ENCODE measurements at places on chromosomes 12 and 14. TPM values are rescaled to one million over a fixed set of nuclear protein-coding genes. Genes with fewer than 3 reads are reported as not detected.
A peak's percentile ranks its signal among the peaks of the same experiment; 100 is the strongest.

The RALGAPA1 gene
- polyA plus RNA-seq: 31.2 TPM

DNA sequence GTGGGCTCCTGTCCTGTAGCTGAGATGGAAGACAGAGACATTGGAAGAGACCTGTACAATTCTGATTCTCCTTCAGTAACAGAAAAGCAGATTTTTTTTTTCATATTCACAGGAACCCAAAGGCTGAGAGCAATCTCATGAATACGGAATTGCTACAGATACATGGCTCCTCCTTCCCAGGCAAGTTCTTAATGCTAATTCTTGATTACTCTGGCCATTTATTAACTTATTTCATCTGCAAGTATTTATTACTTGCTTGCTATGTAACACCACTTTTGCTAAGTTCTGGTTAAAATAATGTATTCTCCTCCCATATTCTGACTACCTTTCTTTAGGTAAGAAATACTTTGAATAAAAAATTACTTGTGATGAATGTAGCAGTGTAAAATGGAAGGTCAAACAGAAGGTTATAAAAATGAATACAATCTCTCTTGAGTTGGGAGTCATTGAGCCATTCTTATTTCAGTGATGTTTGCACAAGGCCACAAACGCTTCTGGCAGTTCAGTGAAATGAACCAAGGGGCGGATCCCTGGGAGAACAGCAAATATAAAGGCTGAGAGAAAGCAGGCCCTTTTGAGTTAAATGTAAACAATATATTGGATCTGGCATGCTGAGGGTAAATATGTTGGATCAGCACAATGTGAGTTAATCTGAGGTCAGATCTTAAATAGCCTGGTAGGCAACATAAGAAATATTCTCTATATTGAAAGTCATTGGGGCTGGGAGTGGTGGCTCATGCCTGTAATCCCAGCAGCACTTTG lies 37.6 kb downstream of the MUCL1 start:
- no peaks in the 10 kb centered on the region for H3K36me3 ChIP-seq
- no peak overlapping the region for H3K27ac ChIP-seq
- no peaks in the 10 kb centered on the region for H3K27me3 ChIP-seq
- no peaks in the 10 kb centered on the region for H3K4me1 ChIP-seq
- DNase-seq: no peak
- no peak overlapping the region for H3K4me3 ChIP-seq

The ESPL1 gene
- polyA plus RNA-seq: not detected

DNA sequence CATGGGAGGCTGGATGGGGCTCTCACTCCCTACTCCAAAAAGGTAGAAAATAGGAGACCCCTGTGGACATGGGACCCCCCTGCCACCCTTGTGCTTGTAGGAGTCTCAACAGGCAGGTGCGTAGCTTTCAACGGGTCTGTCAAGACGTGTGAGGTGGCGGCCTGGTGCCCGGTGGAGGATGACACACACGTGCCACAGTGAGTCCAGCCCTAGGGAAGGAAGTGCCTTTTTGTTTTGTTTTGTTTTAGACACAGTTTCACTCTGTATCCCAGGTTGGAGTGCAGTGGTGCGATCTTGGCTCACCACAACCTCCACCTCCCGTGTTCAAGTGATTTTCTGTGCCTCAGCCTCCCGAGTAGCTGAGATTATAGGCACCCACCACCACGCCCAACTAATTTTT lies 12.9 kb downstream of the P2RX4 start:
- H3K27me3 ChIP-seq: no peaks in the 10 kb centered on the region
- no peak for DNase-seq
- H3K4me1 ChIP-seq: peaks cover 25% of the 10 kb centered on the region

DNA sequence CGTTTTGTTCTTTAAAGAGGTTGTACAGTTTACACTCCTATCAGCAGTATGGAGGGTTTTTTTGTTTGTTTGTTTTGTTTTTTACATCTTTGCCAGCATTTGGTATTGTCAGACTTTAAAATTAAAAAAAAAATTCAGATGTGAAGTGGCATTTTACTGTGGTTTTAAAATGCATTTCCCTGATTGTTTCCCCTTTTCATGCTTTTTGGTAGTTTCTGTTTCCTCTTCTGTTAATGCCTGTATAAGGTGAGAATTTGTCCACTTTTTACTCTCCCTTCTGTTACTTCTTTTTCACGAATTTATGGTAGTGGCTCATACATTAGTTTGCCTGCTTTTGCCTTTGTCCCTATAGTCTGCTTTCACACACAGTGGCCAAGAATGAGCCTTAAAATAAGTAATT lies 36.6 kb downstream of the MNAT1 start:
- peaks cover 12% of the 10 kb centered on the region for H3K4me1 ChIP-seq
- H3K4me3 ChIP-seq: no peak overlapping the region
- H3K27ac ChIP-seq: no peak overlapping the region
- DNase-seq: no peak

- H3K4me3 ChIP-seq: no peak overlapping the region
- H3K27me3 ChIP-seq: peaks cover 8% of the 10 kb centered on the region
- peaks cover 4% of the 10 kb centered on the region for H3K4me1 ChIP-seq
- H3K27ac ChIP-seq: no peak overlapping the region
Observed at GRCh38 chr12:52063981-52064649, 5.7 kb upstream of the ATG101 start.

- no peak overlapping the region for H3K4me3 ChIP-seq
- DNase-seq: no peak
- no peak overlapping the region for H3K27ac ChIP-seq
- no peaks in the 10 kb centered on the region for H3K36me3 ChIP-seq
Observed at GRCh38 chr14:95173518-95173917, 16.2 kb upstream of the DICER1 start.

GRCh38 chr12:65825507-65826352 lies 1.4 kb downstream of the HMGA2 start:
- H3K27ac ChIP-seq: no peak overlapping the region
- peaks cover 40% of the 10 kb centered on the region for H3K27me3 ChIP-seq
- peaks cover 4% of the 10 kb centered on the region for H3K36me3 ChIP-seq
- DNase-seq: no peak
- peaks cover 31% of the 10 kb centered on the region for H3K4me1 ChIP-seq

The TSPAN19 gene
- not detected for polyA plus RNA-seq

DNA sequence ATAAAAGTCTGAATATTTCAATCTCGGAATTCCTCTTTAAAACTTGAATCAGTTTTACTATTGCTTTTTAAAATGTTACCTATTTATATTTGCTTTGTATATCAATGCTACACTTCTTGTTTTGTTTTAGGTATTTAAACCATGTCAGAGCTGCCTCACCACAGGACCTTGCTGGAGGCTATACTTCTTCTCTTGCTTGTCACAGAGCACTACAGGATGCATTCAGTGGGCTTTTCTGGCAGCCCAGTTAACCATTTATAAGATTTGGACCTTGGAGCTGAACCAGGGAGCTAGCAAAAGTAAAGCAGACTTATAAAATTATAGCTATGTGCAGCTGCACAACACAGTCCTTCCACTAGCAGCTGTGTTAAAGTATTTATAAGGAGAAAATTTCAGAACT lies 12.8 kb downstream of the TRMT5 start:
- H3K36me3 ChIP-seq: peaks cover 8% of the 10 kb centered on the region
- no peak overlapping the region for H3K27ac ChIP-seq
- H3K27me3 ChIP-seq: peaks cover 3% of the 10 kb centered on the region

The MMP17 gene
- not detected for polyA plus RNA-seq

The RGS6 gene
- polyA plus RNA-seq: 0.34 TPM

The DACT1 gene
- not detected for polyA plus RNA-seq

The GARIN6 gene
- not detected for polyA plus RNA-seq

The PRKAG1 gene
- polyA plus RNA-seq: 58.5 TPM

DNA sequence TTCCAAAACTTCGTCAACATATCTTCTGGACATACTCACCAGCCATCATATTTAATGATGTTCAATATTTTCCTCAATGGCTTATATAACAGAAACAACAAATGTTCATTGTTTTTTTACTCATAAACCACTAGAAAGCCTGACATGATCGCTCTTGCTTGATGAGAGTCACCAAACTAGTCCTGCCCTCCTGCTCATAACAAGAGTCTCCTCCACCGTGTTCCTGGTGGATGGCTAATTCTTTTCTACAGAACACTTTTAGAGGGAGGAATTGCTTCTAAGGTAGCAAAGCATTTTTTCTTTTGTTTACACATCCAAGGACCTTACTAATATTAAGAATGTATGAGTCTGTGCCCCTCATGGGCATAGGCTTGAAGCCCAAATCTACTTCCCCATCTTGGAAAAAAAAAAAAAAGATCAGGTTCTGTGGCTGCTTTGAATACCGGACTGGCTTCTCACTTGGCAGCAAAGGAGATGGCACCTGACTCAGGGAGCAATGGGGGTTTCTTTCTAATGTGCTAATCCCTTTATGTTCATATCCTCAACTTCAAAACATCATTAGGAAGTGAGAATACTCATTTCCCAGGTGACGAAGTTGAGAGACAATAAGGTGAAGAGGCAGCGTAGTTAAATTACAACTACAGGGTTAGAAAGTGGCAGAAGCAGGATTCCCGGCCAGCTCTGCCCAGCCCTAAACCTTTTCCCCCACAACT lies 188.8 kb downstream of the EPS8 start:
- no peak overlapping the region for H3K4me3 ChIP-seq
- H3K36me3 ChIP-seq: no peaks in the 10 kb centered on the region
- H3K4me1 ChIP-seq: no peaks in the 10 kb centered on the region
- H3K27me3 ChIP-seq: peaks cover 3% of the 10 kb centered on the region
- no peak for DNase-seq
- H3K27ac ChIP-seq: no peak overlapping the region

- no peak overlapping the region for H3K4me3 ChIP-seq
- H3K27me3 ChIP-seq: no peaks in the 10 kb centered on the region
- DNase-seq: no peak
Observed at GRCh38 chr12:31002999-31003398, 70.7 kb upstream of the DDX11 start.

The MYO1A gene
- polyA plus RNA-seq: not detected

DNA sequence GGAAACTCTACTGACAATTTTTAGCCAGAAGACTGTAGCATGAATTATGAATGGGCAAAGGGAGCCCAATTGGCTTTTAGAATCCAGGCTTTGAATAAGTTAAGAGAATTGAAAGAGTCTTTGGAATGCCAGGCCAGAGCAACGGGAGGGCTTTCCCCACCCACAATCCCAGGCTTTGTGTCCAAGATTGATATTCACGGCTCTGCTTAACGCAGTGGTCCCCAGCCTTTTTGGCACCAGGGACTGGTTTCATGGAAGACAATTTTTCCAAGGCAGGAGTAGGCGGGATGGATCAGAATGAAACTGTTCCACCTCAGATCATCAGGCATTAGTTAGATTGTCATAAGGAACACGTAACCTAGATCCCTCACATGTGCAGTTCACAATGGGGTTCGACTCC lies 79.6 kb downstream of the EPS8 start:
- no peak for DNase-seq
- peaks cover 4% of the 10 kb centered on the region for H3K27me3 ChIP-seq
- H3K27ac ChIP-seq: no peak overlapping the region
- H3K4me3 ChIP-seq: no peak overlapping the region

DNA sequence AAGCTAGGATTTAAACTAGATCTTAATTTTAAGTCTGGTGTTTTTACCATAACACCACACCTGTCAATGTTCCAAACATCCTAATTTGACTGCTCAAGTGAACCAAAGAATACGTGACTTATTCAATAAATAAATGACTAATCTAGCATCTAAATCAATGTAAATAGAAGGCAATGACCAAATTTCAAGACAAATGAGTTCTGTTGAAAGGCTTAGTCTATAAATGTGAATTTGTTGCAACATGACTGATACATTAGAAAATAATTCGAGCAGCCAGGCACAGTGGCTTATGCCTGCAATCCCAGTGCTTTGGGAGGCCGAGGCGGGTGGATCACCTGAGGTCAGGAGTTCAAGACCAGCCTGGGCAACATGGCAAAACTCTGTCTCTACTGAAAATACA lies 15.1 kb downstream of the ZFC3H1 start:
- DNase-seq: no peak
- peaks cover 16% of the 10 kb centered on the region for H3K4me1 ChIP-seq
- H3K4me3 ChIP-seq: no peak overlapping the region
- H3K27ac ChIP-seq: no peak overlapping the region
- peaks cover 17% of the 10 kb centered on the region for H3K36me3 ChIP-seq

- DNase-seq: no peak
- H3K27me3 ChIP-seq: peaks cover 4% of the 10 kb centered on the region
- H3K27ac ChIP-seq: no peak overlapping the region
- no peak overlapping the region for H3K4me3 ChIP-seq
Observed at GRCh38 chr14:101202627-101203404, 299.3 kb upstream of the RTL1 start.

- peaks cover 2% of the 10 kb centered on the region for H3K27me3 ChIP-seq
- DNase-seq: peak; percentile 13
- no peak overlapping the region for H3K4me3 ChIP-seq
Observed at GRCh38 chr12:4421590-4422031, 24.0 kb downstream of the FGF6 start.

DNA sequence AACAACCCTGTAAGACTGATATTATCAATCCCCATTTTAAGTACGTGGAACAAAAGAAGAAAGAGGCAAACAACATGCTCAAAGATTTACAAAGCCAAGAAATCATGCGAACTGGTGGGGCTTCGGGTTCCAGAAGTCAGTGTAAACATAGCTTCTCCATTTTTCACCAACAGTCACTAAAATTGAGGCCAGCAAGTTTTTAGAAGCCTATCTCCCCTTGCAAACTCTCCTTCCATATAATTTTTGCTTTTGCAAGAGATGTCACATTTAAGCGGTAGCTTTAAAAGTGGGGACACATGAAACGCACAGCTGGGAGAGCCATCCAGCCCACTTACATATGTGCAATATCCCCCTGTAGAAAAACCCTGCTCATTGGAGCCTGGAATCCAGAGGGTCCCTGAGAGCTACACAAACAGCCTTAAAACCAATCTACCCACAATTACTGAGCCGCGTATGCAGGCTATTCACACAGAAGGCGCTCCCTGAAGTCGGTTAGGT lies 797 bp downstream of the SLC11A2 start:
- H3K4me1 ChIP-seq: peaks cover 47% of the 10 kb centered on the region
- no peaks in the 10 kb centered on the region for H3K36me3 ChIP-seq
- peak overlapping the region; percentile 96 for H3K4me3 ChIP-seq

The BDKRB2 gene
- polyA plus RNA-seq: not detected

The PKP2 gene
- not detected for polyA plus RNA-seq

- H3K27ac ChIP-seq: no peak overlapping the region
- H3K4me3 ChIP-seq: no peak overlapping the region
- no peak for DNase-seq
- no peaks in the 10 kb centered on the region for H3K36me3 ChIP-seq
Observed at GRCh38 chr12:16668198-16668597, 62.2 kb upstream of the LMO3 start.

GRCh38 chr12:129675496-129675895 lies 228.3 kb downstream of the TMEM132D start:
- H3K27me3 ChIP-seq: no peaks in the 10 kb centered on the region
- H3K4me1 ChIP-seq: no peaks in the 10 kb centered on the region
- H3K27ac ChIP-seq: no peak overlapping the region
- no peaks in the 10 kb centered on the region for H3K36me3 ChIP-seq

GRCh38 chr12:113347107-113347506 lies 11.3 kb upstream of the PLBD2 start:
- H3K36me3 ChIP-seq: no peaks in the 10 kb centered on the region
- DNase-seq: no peak
- no peak overlapping the region for H3K27ac ChIP-seq
- H3K4me1 ChIP-seq: no peaks in the 10 kb centered on the region

All from immature natural killer cell (primary cell).